Activated CD4-positive, alpha-beta T cell treated with anti-CD3 and anti-CD28 coated beads for 36 hours (primary cell): ENCODE measurements at places on chromosomes 6 and 20. TPM values are rescaled to one million over a fixed set of nuclear protein-coding genes. Genes with fewer than 3 reads are reported as not detected.

Gene SLC22A23
- total RNA-seq: 0.39 TPM

Gene SMLR1
- total RNA-seq: not detected

Gene SLC17A9
- 16.5 TPM for total RNA-seq

DNA sequence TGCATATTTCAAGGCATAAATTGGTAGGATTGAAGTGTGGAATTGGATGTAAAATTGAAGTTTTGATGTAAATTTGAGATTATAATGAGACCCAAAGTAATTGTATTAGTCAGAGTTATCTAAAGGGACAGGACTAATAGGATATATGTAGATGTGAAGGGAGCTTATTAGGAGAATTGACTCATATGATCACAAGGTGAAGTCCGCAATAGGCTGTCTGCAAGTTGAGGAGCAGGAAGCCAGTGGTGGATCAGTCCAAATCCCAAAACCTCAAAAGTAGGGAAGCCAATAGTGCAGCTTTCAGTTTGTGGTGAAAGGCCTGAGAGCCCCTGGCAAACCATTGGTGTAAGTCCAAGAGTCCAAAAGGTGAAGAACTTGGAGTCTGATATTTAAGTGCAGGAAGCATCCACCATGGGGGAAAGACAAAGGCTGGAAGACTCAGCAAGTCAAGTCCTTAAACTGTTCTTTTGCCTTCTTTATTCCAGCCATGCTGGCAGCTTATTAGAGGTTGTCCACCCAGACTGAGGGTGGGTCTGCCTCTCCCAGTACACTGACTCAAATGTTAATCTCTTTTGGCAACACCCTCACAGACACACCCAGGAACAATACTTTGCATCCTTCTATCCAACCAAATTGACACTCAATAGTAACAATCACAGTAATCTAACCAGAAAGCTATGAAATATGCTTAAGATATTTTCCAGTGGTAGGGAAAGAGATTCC, 442.6 kb upstream of the PTCHD4 start:
- H3K27me3 ChIP-seq: no peaks in the 10 kb centered on the region
- no peak for DNase-seq

- H3K27me3 ChIP-seq: peaks cover 33% of the 10 kb centered on the region
- DNase-seq: peak; percentile 34
- H3K4me1 ChIP-seq: no peaks in the 10 kb centered on the region
- H3K27ac ChIP-seq: no peak overlapping the region
- no peak overlapping the region for H3K4me3 ChIP-seq
These were observed 14.8 kb downstream of the SEMG2 start for GRCh38 chr20:45235995-45236394.

- peak; percentile 9 for DNase-seq
- no peaks in the 10 kb centered on the region for H3K27me3 ChIP-seq
- H3K4me3 ChIP-seq: no peak overlapping the region
- H3K27ac ChIP-seq: no peak overlapping the region
These were observed 154.5 kb downstream of the MYLK4 start for GRCh38 chr6:2596222-2596621.

- H3K27ac ChIP-seq: no peak overlapping the region
- DNase-seq: no peak
- no peaks in the 10 kb centered on the region for H3K27me3 ChIP-seq
These were observed 63.4 kb downstream of the MTHFD1L start for GRCh38 chr6:150928882-150929281.
